Temporal lobe (tissue), 4 donors: ENCODE measurements at places on chromosomes 12 and 14. TPM values are rescaled to one million over a fixed set of nuclear protein-coding genes. Genes with fewer than 3 reads are reported as not detected.

Gene CACNA2D4
- not detected for total RNA-seq

Gene OTUB2
- 5.2 TPM for total RNA-seq

Gene SLCO1B1
- not detected for total RNA-seq

Gene OR6S1
- total RNA-seq: not detected

Gene PRKD1
- 18.9 TPM for total RNA-seq

Gene DNAJC22
- under 0.01 TPM for total RNA-seq

Gene TAS2R9
- total RNA-seq: 0.25 TPM

Gene DAO
- total RNA-seq: not detected

Gene SLC6A12
- 11.1 TPM for total RNA-seq
